ENCODE measurements at places on chromosomes 7 and 10.

DNA sequence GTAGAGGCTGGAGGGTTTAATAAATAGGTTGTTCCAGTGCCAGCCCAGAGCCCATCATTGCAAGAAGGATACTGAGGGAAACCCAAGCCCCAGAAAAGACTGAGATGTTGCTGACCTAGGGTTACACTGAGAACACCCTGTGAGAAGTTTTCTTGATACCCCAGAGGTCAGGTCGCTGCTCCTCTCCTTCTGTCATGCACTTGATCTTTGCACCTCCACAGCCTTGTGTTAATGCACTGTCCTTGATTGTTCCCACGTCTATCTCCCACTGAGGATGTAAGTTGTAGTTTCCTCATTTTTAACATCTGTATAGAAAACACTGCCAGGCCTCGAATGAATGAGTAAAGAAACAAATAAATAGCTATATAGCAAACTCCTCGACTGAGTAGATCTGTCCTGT is 195.3 kb upstream of the AHR start:
- DNase-seq = no peak

- no peak for DNase-seq
These were observed 9.7 kb upstream of the ADCY1 start for GRCh38 chr7:45564485-45564884.

DNA sequence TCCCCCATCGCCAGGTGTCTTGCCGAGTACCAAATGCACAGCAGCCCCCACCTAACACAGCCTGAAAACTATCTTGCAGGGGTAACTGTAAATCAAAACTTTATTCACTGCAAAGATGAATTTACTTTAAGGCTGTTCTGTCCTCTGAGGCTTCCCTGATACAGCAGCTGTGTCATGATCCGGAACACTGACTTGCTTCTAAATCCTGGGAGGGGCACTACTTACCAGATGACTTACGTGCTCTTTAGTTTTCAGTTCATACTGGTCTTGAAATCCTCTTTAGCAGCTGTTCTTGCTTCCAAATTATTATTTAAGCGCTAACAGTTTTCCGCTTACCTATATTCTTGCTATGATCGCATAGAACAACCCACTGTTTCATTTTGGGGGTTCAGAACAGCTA is 4.9 kb downstream of the DYNC1I1 start:
- no peak for DNase-seq

DNA sequence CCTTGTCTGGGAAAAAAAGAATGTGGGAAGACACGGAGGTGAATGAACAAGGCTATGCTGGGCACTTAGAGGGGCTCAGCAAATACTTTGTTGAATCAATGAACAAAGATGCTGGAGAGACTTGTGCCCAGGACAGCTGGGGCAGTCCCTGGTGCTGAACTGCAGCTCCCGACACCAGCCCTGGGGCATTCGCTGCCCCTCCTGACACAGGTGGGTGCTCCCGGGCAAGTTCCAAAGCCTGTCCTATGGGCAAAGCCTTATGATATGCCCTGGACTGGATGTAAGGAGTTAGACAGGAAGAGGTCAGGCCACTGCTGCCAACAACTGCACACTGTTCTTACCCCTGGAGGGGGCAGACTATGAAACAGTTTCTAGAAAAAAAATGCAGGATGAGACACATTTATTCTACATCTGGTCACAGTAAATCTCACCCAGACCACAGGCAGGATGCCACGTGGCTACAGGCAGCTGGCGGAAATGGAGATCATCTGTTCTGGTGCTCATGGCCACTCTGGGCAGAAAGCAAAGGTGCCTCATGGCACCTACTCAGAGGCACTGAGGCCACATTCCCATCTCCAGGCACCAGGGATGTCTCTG is 21.9 kb upstream of the FRAT2 start:
- no peak for DNase-seq

DNA sequence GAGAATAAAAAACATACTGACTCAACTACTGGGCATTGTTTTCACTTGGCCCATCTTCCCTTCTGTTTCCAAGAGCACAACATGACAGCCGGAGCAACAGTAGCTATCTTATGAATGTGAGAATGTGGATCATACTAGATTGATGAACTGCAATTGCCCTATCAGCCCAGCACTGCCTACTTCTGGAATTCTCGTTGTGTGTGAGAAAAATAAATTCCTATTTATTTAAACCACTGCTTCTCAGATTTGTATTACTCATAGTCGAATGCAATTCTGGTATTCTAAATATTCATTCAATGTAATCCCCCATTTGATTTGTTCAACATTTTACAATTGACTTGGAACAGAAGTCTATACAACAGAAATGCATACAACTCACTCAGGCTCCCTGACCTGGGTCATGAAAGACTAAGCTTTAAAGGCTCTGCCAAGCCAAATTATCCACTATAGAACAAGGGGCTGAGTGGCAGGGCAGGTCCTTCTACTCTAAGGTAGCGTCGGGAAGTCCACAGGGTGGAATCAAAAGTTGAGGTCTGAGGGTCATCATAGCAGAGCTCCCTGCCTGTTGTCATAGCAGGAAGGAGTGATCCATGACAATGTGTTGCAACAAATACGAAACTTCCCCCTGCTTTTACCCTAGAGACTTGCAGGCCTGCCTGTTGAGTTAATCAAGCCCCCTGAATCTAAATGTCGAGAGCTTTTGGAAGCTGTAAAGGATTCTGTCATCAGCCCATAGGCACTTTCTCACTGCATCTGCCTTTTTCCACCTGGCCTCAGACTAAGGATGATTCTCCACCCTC is 12.4 kb upstream of the JAZF1 start:
- DNase-seq = no peak

DNA sequence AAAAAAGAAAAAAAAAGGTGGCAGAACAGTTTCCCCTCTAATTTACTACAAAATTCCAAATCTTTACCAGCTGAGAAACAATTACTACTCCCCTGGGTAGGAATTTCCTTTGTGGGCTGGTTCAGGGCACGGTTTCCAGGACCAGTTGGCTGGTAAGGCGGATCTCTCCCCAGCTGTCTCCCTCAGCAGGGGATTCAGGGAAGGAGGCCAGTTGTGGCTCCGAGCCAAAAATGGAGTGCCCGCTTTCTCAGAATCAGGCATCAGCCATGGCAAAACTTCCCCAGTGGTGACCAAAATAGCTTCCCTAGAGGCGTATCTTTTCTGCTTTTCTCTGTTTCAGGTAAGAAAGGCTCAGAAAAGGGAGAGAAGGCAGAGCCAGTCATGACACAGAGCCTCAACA is 91.2 kb downstream of the ZNF22 start:
- DNase-seq = no peak

- peak; percentile 23 for DNase-seq
These were observed 102.3 kb downstream of the JAZF1 start for GRCh38 chr7:28078036-28078901.

- DNase-seq = no peak
These were observed 138.8 kb downstream of the JCAD start for GRCh38 chr10:29920408-29921070.

- no peak for DNase-seq
These were observed 22.6 kb upstream of the TSPAN13 start for GRCh38 chr7:16730937-16731336.

DNA sequence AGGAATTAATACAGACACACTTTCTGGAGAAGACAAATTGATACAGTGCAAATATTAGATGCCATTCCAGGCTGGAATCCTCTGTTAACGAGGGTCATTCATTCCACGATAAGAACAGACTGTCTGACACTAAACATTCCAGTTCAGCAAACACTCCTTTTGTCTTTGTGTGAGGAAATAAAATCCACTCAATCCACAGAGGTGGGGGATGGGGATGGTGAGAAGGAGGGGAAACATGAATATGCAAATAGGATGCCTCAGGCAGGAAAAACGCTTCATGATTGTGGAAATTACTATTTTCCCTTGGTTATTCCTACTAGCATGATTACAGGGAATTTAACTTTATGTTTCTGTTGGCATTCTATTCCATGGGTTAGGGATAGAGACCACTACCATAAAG is 196.9 kb upstream of the CDCA7L start:
- DNase-seq = no peak

DNA sequence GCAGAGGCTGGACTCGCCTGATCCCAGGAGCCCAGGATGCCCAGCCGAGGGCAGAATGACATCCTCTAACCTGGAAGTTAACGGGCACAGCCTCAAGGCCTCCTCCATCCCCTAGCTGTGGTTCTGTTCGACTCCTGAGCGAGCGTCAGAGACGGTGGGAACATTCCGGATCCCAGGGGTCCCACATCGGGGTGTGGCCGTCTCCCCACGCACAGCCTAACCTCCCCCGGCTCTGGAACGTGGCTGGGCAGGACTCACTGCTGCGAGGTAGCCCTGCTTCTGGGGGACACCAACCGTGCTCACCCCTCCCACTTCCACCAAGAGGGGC is 8.4 kb downstream of the FOXL3 start:
- no peak for DNase-seq

All from stimulated activated CD8-positive, alpha-beta memory T cell treated with anti-CD3 and anti-CD28 coated beads, Interleukin-7, amount 100 ng/mL, for 1 hour (primary cell).